CD4-positive, alpha-beta memory T cell (primary cell): ENCODE measurements at places on chromosomes 6 and 20. TPM values are rescaled to one million over a fixed set of nuclear protein-coding genes. Genes with fewer than 3 reads are reported as not detected.

Gene MUC22
- total RNA-seq, result not detected

Gene BPIFB3
- total RNA-seq, result not detected

Gene MCCD1
- total RNA-seq, result not detected

Gene NR2E1
- not detected for total RNA-seq

Gene PPP1R16B
- total RNA-seq, result 54.3 TPM

Gene COL19A1
- not detected for total RNA-seq

Gene IL17F
- not detected for total RNA-seq

Gene GJA10
- total RNA-seq, result not detected

Gene ZNF311
- total RNA-seq, result 0.64 TPM

Gene CD109
- total RNA-seq, result 0.89 TPM

Gene KHDC1
- total RNA-seq, result 1.7 TPM

Gene HRH3
- not detected for total RNA-seq

Gene TM9SF4
- 40.7 TPM for total RNA-seq

Gene B3GAT2
- not detected for total RNA-seq

Gene TRIM15
- not detected for total RNA-seq

Gene TPX2
- total RNA-seq, result 0.30 TPM

Gene CENPW
- total RNA-seq, result 1.5 TPM

Gene SDC4
- 3.9 TPM for total RNA-seq

Gene DEFB124
- total RNA-seq, result not detected

Gene MUC21
- total RNA-seq, result not detected

Gene PTCRA
- total RNA-seq, result not detected

Gene SLC2A10
- total RNA-seq, result not detected

Gene FAM209A
- 5.4 TPM for total RNA-seq

Gene IFNGR1
- 38.3 TPM for total RNA-seq

Gene RAD21L1
- not detected for total RNA-seq

Gene RIPOR2
- total RNA-seq, result 432 TPM

Gene ISM1
- 3.7 TPM for total RNA-seq

Gene IRF4
- 8.5 TPM for total RNA-seq

Gene SCGN
- not detected for total RNA-seq

Gene ARHGAP40
- not detected for total RNA-seq

Gene SLC24A3
- total RNA-seq, result not detected

Gene SNTA1
- 5.7 TPM for total RNA-seq

Gene ENPP3
- total RNA-seq, result 0.33 TPM
